KBM-7 (cell line): ENCODE measurements at places on chromosomes 13 and 19.

- peak; percentile 57 for DNase-seq
Observed at GRCh38 chr19:18502638-18503294, 19.1 kb downstream of the ELL start.

- DNase-seq: no peak
Observed at GRCh38 chr19:18800636-18801035, 9.5 kb upstream of the COMP start.

DNA sequence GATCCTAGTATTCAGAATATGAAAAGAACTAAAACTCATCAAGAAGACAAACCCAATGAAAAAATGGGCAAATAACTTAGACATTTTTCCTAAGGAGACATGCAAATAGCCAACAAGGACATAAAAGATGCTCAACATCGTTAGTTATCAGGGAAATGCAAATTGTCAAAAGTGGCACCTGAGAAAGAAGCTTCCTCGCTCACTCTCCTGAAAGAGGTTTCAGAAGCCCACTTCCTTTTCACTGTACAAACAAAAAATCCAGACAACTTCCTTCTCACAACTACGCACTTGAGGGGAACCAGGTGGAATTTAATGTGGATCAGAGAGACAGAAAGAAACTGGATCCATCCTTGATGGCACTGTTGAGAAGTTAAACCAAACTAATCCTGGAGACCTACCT, 41.5 kb downstream of the KLF12 start:
- DNase-seq: no peak

DNA sequence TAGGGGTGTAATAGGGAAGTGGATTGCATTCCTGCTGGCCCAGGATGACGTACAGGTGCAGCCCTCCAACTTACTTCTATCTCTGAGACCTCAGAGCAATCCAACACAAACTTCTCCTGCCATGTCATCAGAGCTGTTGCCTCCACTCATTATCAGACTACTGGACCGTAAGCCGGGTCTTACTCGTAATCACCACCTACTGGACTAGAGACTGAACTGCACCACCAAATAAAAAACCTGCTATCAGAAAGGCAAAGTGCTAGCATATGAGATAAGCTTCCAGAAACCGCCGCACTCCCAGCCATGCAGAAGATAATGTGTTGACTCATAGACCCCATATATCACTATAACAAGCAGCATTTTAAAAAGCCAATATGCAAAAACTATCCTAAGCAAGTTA, 102.0 kb downstream of the SLITRK1 start:
- peak; percentile 24 for DNase-seq

DNA sequence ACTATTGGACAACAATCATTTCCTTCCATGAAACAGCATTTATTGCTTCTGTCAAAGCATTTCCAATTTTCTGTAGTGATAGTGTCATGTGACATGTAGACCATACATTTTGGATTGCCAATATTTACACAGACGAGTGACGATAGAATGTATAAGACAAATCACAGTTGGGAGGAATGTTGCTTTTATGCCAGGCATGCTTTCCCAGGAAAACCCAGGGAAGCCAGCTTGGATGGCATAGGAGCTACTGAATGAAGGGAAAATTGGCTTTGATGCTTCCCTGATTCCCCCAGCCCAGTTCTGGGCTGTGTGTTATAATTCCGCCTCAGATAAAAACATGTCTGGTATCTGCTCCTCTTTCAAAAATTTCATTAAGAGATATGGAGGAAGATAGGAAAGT, 22.5 kb downstream of the SCEL start:
- no peak for DNase-seq

DNA sequence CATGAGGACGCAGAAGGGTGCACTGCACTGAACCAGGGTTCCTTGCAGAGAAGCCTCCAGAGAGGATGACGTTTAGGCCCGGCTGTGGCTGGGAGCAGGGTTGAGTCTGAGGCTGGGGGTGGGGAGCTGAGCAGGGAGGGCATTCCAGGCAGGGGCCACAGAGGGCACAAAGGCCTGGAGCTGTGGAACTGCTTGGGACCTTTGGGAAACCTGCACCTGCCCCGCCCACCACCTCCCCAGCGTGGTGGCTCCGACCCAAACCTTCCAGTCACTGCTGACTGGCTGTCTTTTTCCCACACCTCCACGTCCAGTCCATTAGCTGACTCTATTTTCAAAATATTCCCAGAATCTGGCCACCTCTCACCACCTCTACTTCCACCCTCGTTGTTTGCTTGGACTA, 4.9 kb upstream of the LMTK3 start:
- DNase-seq: no peak
